Smooth muscle cell of the brain vasculature (primary cell): ENCODE measurements at places on chromosomes 16 and 17.

GRCh38 chr16:51151435-51151960, 428 bp upstream of the SALL1 start:
- DNase-seq: no peak

DNA sequence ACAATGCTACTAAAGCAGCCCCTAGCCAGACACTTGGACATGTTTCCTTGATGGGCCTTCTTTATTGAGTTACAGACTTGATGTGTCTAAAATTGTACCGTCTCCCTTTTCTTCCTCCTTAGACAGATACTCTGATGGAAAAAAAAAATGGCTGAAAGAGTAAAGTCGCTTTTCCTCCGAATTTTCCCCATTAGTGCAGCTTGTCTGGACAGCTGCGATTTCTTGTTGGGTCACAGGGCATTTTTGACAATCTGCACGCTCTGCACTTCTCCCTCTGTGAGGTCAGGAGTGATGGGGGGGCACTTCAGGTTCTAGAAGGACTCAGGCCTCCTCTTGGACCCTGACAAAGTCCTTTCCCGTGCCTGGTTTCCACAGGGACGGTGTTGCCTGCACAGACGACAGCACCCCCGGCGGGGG, 968 bp upstream of the PRKAR1A start:
- no peak for DNase-seq

DNA sequence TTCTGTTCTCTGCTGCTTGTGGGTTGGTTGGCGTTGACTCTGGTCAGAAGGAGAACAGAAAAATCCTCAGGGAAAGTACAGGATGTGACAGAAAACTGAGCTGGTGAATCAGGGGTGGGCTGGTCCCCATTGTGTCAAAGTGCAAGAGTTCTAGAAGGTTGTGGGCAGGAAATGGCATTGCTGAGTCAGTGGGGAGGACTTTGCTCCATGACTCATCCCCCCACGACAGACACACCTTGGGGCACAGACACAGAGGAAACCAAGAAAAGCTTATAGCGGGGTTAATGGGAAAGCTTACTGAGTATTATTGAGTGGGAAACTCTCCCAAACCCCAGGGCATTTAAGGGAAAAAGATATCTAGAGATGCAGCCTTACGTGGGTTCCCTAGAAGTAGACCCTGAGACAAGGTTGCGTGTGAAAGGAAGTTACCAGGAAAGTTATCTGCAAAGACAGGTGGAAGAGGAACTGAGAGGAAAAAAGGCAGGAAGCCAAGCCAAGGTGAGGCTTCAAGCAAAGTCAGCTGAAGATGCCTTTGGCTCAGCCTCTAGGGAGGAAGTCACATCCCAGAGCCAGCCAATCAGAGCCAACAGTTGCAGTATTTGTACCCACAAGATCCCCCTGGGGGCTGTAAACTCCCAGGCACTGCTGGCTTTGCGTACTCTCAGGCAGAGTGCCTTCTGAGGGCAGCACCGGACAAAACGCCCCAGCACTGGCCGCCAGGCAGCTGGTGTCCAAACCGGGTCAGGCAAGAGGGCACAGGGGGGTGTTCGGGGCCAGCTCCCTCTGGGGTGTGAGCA, 86.4 kb downstream of the FOXL1 start:
- no peak for DNase-seq

GRCh38 chr17:79681628-79682261, 49.0 kb upstream of the ENPP7 start:
- no peak for DNase-seq

DNA sequence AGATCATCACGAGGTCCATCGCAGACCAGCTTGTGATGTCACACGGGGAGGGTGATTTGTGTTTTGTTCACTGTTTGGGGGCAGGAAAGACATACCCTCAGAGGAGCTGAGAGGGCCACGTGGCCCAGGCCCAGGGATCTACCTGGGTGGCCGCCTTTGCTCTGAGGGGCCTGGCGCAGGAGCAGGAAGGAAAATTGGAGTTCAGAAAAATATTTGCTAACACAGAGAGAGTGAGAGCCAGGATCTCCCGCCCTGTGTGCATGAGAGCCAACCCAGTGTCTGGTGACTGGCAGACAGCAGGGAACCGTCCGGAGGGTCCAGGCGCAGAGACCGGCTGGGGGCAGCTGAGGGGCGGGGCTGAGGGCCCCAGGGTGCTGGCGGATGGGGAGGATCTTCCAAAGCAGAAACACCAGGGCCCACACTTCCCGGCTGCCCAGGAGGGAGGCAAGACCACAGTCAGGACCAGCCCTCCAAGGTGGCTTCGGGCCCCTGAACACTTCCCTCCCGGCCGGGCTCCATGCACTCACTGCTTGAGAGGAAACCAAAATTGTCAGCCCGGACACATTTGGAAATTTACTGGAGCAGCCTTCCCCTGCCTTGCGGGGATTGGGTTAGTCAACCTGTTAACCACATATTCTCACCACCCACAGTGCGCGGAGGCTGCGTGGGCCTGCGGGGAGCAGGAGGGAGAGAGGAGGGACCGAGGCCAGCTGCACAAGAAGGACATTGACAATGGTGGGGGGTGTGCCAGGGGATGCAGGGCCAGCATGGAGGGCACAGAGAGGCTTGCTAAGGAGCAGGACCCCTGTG, 52.6 kb downstream of the RBFOX3 start:
- DNase-seq: no peak

DNA sequence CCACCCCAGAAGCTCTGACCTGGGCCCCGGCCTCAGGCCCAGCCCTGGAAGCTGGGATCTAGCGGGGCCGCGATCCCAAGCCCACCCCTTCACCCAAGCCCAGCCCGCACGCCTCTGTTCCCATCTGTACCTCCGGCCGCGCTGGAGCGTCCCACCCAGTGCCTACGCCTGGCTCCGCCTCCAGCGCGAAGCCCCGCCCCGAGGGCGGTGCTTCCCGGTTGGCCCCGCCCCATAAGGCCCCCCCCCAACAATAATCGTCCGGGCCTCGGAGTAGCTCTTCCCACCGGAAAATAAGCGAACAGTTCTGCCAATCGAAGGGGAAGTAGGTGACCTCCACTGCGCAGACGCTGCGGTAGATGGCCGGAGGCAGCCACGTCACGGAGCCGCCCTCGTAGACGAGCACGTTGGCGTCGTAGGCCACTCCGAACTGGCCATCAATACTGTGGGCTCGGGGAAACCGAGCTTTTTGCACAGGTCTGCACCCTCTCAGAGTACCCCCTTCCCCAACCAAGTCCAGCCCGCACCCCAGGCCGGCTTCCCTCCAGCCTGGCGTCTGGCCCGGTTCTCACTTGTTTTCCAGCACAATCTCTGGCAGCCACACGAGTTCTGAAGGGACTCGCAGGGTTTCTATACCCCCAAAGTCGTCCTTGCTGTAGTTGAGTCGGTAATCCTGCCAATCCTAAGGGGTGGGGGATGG, 1.1 kb downstream of the CHRNE start:
- no peak for DNase-seq

DNA sequence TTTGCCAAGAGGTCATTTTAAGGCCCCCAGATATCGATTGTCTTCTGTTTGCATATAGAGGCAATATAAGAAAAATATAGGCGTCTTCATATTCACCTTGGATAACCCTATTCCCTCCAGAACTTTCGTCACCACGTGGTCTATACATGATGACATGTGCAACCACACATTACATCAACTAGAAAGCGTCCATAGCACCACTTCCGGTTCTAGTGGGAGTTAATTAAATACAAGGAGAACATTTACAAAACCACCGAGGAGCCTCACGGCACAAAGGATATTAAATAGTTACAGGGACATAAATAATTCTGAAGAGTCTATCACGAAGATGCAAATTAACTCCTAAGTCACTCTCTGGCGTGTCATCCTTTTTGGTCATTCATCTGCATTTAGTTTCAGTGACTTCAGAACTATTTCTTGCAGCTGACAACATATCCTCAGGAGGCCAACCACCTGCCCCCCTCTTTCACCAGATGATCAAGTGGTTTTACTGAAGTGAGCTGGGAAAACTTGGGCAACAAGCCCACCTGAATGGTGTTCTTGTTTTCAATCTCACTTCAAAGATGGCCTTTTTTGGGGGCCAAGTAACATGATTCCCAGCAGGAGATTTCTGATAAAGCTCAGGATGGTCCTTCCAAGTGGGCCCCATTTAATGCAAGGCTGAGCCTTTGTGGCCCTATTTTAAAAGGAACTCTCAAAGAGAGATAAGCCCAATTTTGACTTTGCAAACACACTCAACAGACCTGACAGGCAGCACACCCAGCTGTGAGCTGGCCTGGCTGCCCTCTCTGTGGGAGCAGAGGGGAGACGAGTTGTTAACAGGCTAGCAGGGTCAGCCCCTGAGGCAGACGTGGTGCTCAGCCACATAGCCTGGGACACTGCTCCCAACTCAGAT, 15.3 kb downstream of the CMTM3 start:
- no peak for DNase-seq

DNA sequence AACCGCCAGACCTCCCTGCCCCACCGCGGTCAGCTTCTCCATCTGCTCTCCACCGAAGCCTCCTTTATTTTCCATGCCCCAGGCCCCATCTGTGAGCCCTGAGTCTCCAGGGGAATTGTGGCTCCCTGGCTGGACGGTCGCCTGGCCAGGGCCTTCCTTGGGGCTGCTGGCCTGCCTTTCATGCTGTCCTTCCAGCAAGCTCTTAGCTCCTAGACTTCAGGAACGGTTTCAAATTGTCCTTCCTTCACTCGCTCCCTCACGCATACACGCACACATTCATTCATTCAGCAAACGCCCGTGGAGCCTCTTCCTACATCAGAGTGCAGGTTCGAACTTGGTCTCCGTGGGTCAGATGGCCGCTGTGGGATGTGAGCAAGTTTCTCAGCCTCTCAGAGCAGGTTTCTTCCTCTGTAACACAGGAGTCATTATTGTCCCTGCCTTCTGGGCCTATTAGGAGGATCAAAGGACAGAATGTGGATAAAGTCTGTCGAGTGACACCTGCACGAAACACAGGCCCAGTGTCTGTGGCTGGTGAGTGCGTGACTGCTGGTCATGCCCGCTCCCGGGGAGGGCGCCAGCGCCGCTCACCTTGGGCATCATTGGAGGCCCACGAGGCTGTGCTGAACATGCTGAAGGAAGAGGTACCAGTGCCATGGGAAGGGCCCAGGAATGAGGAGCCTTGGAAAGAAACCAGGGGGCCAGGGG, 18.7 kb upstream of the GSE1 start:
- no peak for DNase-seq

DNA sequence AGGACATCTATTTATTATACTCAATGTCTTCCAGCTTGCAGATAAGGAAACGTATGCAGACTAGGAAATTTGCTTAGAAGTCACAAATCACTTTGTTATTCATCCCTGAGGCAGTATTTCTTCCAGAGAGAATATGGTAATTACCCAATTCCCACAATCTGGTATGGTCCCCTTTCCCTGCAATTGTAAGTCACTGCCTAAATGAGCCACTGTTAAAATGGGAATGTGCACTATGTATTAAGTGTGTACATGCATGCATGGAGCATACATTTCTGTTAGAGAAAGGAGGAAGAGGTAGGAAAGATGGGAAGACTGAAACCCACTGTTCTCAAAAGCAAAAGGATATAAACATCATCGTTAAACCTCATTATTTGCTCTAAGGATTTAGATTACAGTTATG, 10.0 kb downstream of the NUFIP2 start:
- no peak for DNase-seq

GRCh38 chr17:80053102-80053501, 16.7 kb downstream of the CCDC40 start:
- no peak for DNase-seq

DNA sequence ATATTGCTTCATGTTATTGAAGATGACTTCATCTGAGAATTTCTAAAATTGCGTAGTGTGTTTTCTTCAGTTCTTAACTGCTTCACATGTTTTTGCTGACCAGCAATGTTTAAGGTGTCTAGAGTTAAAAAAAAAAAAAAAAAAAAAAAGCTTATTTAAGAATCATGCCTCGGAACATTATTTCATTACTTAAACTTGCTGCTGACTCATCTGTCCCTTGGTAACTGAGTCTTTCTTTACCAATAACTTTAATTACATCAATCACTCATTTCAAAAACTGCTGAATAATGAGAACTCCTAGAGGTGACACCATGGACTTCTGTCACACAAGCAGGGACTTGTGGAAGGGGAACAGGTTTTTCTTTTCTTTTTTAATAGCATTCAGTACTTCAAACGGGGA, 16.2 kb downstream of the IRX5 start:
- no peak for DNase-seq

DNA sequence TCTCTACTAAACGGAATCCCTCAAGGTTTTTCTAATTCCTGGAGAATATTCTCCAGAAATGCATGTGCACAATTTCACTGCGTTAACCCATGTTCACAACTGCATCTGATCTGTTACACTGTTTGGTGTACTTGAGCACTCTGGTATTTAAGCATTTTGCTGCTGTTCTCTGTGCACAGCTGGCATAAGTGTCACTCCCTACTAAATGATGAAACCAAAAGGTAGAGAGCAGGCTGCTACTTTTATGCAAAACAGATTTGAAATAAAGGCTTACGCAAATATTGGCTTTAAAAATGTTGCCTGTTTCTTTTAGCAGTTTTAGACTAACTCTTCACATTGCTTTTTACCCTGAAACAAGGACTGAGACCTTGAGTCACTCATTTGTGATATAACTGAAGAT, 41.7 kb downstream of the ESRP2 start:
- DNase-seq: no peak

- no peak for DNase-seq
These were observed 29.5 kb downstream of the PMFBP1 start for GRCh38 chr16:72142476-72142875.

GRCh38 chr16:85800321-85800669, 800 bp downstream of the COX4I1 start:
- DNase-seq: no peak

DNA sequence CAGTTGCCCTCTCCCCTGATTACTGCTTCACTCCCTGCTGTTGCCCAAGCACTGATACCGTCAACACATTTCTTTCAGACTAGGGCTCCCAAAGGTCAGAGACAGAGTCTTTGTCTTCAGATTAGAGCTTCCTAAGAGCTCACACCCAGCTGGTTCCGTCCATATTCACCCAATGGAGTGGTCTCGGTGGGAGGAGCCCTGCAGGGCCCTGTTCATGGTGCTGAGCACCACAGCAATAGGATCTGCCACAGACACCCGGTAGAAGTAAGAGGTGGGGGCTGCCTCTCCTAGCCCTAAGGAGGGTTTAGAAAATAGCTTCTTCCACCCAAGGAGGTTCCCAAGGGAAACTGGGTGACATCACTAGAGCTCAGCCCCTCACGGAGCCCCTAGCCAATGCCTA, 128.3 kb downstream of the CCDC144A start:
- DNase-seq: no peak

GRCh38 chr17:8921147-8921546, 44.4 kb downstream of the PIK3R5 start:
- no peak for DNase-seq
